ENCODE measurements at places on chromosomes 7 and 10.

GRCh38 chr7:55254242-55254595, 110.9 kb upstream of the LANCL2 start:
- no peak for DNase-seq

DNA sequence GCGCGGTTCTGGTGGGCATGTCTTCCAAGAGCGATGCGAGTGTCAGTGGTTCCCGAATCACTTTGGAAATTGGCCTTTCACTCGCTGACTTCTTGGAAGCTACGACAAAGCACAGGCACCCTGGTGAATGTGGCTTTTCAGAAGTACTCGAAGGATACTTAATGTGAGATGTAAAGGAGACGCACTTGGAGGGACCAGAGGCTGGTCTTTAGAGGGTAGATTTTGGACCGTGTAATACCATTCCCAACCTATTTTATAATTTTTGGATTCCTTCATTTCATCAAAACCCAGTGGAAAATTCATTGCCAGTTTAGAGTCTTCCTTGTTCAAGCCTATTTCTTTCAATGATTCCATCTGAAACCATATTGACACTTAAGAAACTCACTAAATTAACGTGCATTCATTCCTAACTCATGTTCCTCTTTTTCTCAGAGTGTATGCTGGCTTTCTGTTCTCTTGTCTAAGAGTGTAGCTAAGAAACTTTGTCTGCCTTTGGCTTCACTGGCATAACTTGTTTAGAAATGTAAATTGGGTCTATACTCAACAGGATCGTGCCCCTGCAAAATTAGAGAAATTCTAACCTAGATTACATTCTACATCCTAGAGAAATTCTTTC, 645 bp upstream of the COPG2 start:
- no peak for DNase-seq

DNA sequence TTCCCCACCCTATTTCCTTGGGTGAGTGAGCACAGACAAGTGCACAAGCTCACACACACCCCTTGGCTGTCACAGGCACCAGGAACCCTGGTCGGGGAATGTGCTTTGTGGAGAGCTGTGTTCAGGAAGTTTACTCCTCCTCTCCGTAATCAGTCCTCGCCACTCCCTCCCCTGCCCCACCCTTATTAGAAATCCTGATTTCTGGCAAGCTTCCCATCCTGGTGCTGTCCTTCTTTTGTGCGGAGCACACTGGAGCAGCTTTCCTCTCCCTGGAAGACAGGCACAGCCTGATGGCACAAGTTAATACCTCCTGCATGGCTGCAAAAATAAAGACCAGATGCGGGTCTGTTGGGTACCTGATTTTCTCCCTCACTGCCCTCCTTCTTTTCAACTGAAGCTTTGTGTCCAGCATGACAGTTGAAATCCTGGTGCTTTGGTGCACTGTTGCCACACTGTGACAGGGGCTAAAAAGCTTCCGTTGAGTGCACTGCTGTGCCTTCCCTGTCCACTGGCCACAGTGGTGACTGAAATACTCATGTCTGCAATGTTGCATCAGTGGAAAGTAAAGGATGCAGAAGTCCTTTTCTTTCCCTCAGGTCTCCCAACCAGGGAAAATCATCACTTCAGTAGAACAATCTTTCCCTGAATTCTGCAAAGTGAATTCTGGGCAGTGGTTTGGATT, 55.0 kb downstream of the LRRC4 start:
- DNase-seq = peak; percentile 15

DNA sequence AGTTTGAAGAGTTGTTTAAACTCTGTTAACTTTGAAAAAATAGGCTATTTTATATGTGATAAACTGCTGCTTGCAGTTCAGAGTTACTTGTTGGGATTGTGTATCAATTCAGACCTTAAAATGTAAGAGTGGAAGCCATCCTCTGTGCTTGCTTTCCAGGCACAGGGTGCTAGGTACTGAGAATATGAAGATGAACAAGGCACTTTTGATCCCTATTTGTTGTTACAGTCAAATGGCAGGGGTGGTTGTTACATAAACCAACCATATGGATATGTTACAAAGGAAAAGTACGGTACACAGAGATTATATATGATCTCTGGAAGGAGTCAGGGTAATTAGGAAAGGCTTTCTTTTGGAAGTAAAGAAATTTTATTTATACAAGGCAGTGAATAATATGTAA, 63.8 kb downstream of the REEP3 start:
- no peak for DNase-seq

- no peak for DNase-seq
Measured at GRCh38 chr7:156585025-156585648, 55.4 kb upstream of the RNF32 start.

GRCh38 chr10:126242397-126243260, 145.6 kb downstream of the ADAM12 start:
- DNase-seq = peak; percentile 93

- DNase-seq = peak; percentile 47
Measured at GRCh38 chr7:100632951-100633717, 8.2 kb downstream of the TFR2 start.

GRCh38 chr7:155797262-155798250, 14.7 kb downstream of the SHH start:
- no peak for DNase-seq

- DNase-seq = no peak
Measured at GRCh38 chr10:48469516-48470020, 135.3 kb downstream of the ARHGAP22 start.

- DNase-seq = no peak
Measured at GRCh38 chr7:153422291-153423209, 629.6 kb upstream of the DPP6 start.

GRCh38 chr7:11914645-11915044, 82.6 kb upstream of the THSD7A start:
- no peak for DNase-seq

- DNase-seq = no peak
Measured at GRCh38 chr7:86846494-86847190, 202.9 kb downstream of the GRM3 start.

Measured in fibroblast of skin of scalp (primary cell).